Foreskin melanocyte (primary cell): ENCODE measurements at places on chromosomes 12 and 14.

DNA sequence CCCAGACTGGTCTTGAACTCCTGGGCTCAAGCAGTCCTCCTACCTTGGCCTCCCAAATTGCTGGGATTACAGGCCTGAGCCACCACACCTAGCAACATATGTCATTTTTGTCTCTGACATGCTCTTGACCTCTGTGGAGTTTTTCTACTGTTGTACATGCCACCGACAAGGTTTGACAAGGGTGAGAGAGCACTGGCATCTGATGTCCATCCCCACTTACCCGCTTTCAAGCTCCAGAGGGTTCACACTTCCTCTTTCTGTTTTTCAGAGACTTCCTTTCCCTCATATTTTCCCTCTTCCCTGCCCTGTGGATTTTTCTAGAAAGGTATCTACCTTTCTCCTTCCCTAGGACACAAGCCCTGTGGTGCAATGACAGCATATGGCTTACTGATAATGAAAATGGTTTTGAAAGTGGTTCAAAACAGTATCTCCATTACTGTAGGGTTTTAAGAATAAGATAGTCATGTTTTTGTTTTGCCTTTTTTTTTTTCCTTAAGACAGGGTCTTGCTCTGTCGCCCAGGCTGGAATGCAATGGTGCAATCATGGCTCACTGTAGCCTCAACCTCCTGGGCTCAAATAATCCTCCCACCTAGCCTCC, 27.7 kb upstream of the PLEKHG3 start:
- DNase-seq, result no peak

- DNase-seq, result no peak
These were observed 84.3 kb upstream of the FOXN3 start for GRCh38 chr14:89501381-89501780.

DNA sequence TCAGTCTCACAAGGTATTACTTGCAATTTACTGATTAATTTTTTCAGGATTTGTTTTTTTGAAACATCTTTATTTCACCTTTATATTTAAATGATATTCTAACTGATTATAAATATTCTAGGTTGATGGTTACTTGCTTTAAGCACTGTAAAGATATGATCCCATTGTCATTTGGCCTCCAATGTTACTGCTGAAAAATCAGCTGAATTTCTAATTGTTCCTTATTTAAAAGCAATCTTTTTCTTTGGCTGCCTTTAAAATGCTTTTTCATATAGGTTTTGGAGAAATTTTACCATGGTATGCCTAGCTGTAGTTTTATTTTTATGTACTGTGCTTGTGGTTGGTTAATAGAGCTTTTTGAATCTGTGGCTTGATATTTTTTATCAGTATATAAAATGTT, 275.6 kb upstream of the PPFIA2 start:
- no peak for DNase-seq

GRCh38 chr14:102219316-102219715, 79.6 kb downstream of the WDR20 start:
- no peak for DNase-seq

DNA sequence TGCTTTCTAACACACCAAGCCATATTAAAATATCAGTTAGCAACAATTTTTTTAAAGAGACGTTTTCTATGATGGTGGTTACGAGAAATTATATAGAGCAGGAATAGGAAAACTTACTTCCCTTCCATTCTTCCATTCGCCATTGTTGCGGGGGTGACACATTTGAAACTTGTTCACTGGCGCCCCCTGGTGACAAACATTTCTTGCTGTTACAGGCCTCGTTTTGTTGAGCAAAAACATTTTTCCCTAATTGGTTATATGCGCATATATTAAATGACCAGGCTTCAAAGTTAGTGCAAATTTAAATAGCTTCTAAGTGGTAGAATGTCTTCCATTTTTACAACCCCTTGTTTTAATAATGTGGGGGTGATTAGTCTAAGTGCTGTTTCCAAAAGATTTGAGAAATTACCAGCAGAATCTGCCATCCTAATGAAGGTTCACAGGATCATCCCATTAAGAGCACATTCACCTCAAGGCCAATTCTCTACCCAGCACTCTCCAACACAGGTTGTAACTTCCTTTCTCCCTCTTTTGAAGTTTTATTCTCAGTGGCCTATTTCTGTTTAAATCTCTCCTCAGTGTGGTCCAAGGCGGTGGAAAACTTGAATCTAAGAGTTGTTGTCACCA, 1124.7 kb downstream of the FLRT2 start:
- DNase-seq, result peak; percentile 29

- DNase-seq, result no peak
These were observed 99.4 kb downstream of the NINJ2 start for GRCh38 chr12:563787-564298.

- DNase-seq, result no peak
These were observed 9.1 kb downstream of the GATC start for GRCh38 chr12:120455302-120455701.

DNA sequence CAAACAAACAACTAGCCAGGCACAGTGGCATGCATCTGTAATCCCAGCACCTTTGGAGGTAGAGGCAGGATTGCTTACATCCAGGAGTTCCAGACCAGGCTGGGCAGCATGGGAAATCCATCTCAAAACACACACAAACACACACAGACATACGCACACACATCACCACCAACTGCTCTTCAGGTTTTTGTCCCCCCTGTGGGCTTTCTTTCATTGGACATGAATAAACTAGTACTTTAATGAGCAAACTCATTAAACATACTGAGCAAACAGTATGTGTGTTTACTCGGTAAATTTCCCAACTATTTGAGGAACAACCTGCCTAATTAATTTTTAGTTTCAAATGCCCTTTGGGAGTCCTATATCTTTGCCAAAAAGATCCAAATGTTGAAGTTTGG, 10.1 kb upstream of the RASSF3 start:
- DNase-seq, result no peak

GRCh38 chr12:79451365-79451764, 239.4 kb downstream of the PAWR start:
- DNase-seq, result no peak

DNA sequence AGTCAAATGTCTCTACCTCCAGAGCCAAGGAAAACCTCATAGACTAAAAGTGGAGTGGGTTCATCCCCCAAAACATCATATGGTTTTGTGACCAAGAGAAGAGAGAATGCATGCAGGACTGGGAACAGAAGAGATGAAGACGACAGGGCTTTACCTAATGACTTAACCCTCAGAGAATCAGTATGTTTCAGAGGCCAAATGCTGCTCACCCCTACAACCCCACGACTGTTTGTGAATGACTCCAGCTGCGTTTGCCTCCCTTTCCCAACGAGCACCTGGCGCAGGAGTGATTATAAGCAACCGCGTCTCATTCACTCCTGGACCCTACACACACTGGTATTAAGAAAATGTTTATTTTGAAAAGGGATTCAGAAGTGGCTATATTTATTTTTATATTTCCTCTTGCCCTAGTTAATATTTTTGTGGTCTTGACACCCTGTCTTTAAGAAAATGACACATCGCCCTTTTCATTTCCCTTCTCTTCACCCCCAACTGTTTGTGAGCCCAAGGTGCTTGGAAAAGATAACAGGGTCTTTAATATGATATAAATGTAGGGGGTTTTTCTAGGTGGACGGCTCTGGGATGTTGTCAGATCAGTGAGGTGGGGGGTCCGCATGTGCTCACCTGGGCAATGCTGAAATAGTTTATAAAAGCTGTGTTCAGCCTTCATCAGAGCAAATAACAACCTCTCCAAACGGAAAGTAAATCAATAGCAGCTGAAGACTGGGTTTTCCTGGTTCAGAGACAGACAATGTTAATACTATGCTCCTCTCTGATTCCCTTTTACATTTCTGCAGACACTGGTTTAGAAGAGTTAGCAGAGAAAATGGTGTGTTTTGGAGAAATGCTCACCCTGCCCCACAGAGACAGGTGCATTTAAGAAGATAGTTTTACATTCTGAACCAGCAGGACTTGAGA, 77.7 kb downstream of the SLC15A4 start:
- DNase-seq, result no peak

- DNase-seq, result no peak
These were observed 94.1 kb upstream of the GARIN6 start for GRCh38 chr12:99553461-99553860.

- peak; percentile 66 for DNase-seq
These were observed 1.3 kb upstream of the ARHGAP5 start for GRCh38 chr14:32075672-32076277.

- no peak for DNase-seq
These were observed 96.0 kb upstream of the MAX start for GRCh38 chr14:65198346-65198745.

- no peak for DNase-seq
These were observed 184.3 kb upstream of the USP15 start for GRCh38 chr12:62075870-62076269.

DNA sequence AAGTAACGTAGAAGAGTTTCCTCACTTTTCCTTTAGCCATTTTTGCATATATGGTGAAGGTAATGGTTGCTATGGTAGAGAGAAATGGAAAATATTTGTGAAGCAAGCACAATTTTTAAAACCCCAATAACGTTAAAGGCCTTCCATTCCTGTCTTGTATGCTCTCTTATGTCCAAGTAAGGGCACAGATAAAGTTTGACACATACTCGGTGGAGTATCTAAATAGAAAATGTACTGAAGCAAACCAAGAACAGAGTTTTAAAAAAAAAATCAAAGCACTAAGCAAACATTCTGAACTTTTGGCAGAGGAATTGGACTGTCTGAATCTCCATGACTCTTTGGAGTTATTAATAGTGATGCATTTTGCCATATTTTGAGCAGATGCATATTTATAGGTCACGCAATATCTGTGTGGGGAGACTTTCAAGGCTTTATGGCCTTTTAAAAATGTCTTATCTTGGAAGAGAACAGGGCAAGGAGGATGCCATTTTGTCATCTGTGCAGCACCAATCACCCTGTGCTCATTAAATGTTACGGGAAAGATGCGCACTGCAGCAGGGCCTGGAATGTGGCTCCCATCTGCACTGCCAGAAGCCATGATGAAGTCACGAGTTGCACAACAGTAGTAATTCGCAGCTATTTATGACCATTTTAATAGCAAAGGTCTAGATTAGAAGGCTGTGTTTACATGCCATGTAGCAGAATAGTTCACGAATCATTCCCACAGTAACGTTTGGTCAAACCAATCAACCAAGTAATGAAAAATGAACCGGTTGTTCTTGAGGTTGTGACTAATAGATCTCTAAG, 23.3 kb upstream of the AMIGO2 start:
- no peak for DNase-seq

DNA sequence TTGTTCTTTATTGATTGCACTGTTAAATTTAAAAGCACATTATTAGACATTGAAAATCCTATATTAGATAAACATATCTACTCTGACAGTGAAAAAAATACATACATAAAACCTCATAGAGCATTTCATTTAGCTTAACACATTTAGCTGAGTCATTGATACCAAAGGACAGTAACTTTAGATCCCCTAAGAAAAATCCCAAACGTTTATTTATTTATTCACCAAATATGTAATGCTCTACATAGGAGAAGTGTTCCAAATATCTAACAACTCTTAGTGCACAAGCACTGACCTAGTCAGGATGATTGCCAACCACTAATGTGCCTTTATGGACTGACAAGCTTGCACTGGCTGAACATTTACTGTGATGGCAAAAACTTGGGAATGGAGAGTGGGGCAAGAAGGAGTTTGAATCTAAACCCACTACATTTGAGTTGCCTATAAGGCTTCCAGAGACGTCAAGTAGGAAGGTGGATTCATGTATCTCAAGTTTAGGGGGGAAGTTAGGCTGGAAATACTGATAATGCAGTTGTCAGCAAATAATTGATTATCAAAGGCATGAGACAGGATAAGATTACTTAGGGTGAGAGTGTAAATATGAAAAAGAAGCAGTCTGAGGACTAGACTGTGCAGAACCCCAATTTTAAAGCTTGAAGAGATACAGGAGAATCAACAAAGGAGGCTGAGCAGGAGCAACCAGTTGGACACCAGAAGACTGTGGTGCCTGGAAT, 156.4 kb downstream of the PLCZ1 start:
- DNase-seq, result no peak

DNA sequence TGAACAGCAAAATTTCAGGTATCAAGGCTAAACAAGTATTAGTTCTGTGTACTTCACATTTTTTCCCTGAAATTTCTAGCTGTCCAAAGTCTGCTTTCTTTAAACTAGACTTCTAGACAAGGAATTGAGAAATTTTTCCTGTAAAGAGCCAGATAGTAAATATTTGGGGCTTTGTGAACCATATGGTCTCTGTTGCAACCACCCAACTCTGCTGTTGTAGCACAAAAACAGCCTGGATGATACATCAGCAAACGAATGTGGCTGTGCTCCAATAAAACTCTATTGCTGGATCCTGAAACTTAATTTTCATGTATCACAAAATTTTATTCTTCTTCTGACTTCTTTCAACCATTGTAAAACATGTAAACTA, 96.0 kb upstream of the SLC38A4 start:
- DNase-seq, result no peak

DNA sequence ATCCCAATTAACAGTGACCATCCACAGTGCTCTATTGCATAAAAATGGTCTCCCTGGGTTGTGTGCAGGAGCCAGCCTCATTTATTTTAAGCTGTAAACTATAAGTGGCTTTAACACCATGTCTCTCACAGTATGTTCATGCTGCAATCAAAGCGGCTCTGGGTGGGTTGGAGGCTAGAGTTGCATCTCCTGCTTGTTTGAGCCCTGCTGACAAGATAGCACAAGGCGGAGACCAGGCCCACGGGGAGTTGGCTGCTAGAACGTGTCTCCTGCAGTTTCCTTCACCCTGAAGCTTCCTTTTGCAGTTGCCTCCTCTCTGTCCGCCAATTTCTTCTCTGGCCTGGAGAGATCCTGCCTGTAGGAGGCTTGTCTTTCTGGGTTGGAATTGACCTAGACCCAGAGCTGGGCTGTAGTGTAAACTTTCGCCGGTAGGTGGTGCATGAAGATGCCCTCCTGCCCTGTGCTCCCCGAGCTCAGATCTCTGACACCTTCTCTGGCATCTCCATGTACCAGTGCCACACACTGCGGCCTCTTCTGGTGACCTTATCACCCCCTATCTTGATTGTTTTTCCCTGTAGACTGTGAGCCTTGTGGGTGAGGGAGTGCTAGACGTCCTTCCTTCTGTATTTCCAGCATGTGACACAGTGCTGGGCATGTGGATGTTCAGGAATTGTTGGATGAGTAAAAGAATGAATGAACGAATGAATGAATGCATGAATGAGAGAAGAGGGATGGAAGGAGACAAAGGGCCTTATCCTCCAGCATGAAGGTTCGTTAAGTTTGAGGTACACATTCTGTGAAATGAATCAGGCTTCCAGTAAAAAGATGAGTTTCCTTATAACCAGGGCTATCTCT, 10.4 kb downstream of the OTUB2 start:
- DNase-seq, result peak; percentile 70
